ENCODE measurements at places on chromosomes 12 and 14.

GRCh38 chr14:54299410-54300363 is 97.1 kb upstream of the CDKN3 start:
- no peak overlapping the region for H3K4me3 ChIP-seq
- no peaks in the 10 kb centered on the region for H3K4me1 ChIP-seq
- no peak for DNase-seq
- H3K36me3 ChIP-seq, result no peaks in the 10 kb centered on the region

DNA sequence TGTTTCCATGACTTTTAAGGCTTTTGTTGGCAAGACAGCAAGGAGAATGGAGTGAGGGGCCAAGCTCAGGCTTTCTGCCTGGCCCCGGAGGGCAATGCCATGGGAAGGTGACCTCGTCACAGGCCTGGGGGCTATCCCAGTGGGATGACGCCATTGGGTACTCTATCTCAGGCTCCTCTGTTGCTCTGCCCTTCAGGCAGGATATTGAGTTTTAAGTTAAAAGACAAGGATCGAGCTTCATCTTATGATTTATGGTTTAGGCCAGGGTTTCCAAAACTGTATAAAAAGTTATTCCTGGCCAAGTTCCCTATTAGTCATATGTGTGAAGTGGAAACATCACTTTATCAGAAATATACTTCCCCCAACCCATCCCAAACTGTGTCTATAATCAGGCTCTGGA is 127.7 kb downstream of the ZFP36L1 start:
- no peak for DNase-seq
- no peaks in the 10 kb centered on the region for H3K36me3 ChIP-seq
- no peak overlapping the region for H3K4me3 ChIP-seq
- H3K27ac ChIP-seq, result no peak overlapping the region
- H3K27me3 ChIP-seq, result no peaks in the 10 kb centered on the region

GRCh38 chr12:111488798-111489197 is 83.1 kb downstream of the SH2B3 start:
- H3K36me3 ChIP-seq, result peaks cover 49% of the 10 kb centered on the region
- H3K27ac ChIP-seq, result no peak overlapping the region
- no peaks in the 10 kb centered on the region for H3K27me3 ChIP-seq
- DNase-seq, result no peak

GRCh38 chr12:113515082-113515856 is 43.6 kb upstream of the LHX5 start:
- peaks cover 2% of the 10 kb centered on the region for H3K4me1 ChIP-seq
- no peak overlapping the region for H3K4me3 ChIP-seq
- no peaks in the 10 kb centered on the region for H3K36me3 ChIP-seq
- DNase-seq, result no peak

GRCh38 chr12:48126953-48127630 is 7.9 kb downstream of the PFKM start:
- H3K27me3 ChIP-seq, result no peaks in the 10 kb centered on the region
- H3K36me3 ChIP-seq, result peaks cover 2% of the 10 kb centered on the region
- DNase-seq, result no peak
- H3K27ac ChIP-seq, result no peak overlapping the region
- H3K4me1 ChIP-seq, result no peaks in the 10 kb centered on the region

DNA sequence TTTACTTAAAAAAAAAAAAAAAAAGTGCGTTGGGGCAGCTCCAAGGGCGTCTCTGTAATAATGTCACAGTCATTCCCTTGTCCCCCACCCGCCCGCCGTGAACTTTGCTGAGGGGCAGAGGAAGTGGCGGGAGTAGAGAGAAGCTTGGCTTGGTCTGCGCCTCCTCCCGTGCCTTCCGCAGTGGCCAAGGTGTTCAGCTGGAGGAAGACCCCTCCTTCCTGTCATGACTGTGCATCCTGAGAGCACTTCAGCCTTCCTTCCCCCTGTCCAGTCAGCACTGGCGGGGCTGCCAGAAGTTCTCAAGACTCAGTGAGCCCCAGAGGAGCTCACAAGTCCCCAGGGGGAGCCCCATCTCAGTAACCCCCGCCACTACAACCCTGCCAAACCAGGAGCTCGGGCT is 32.2 kb downstream of the AACS start:
- H3K4me1 ChIP-seq, result no peaks in the 10 kb centered on the region
- no peaks in the 10 kb centered on the region for H3K27me3 ChIP-seq
- H3K36me3 ChIP-seq, result peaks cover 7% of the 10 kb centered on the region

DNA sequence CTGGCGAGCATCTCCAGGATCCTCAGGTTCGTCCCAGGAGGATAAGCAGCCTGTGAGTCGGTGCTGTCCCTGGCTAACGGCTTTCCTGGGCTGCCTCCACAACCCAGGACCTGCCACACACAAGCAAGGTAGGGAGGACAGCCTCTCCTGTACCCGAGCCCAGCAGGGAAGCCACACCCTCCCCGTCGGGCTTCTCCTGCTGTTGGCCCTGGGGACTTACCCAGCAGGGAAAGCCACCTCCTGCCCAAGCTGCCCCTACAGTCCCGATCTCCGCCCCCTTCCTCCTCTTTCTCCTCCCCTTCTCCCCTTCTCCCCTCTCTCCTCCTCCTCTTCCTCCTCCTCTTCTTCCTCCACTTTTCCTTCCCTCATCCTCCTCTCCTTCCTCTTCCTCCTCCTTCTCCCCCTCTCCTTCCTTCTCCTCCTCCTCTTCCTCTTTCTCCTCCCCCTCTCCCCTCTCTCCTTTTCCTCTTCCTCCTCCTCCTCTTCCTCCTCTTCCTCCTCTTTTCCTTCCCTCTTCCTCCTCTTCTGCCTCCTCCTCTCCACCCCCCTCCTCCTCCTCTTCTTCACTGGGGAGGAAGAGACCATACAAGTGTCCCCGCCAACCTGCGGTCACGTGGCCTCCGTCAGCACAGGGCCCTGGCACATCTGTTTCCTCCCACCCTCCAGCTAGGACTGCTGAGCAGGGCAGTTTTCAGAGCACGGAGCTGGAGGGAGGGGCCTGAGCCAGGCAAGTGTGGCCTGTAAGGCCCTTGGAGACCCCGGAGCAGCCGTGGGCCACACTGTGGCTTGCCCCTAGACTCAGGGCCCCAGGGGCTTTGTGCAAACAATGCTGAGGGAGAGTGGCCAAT is 17.3 kb upstream of the RFLNA start:
- H3K4me1 ChIP-seq, result peaks cover 6% of the 10 kb centered on the region
- no peaks in the 10 kb centered on the region for H3K36me3 ChIP-seq
- no peaks in the 10 kb centered on the region for H3K27me3 ChIP-seq
- no peak overlapping the region for H3K27ac ChIP-seq
- DNase-seq, result no peak

GRCh38 chr12:107681836-107682820 is 3.5 kb upstream of the PWP1 start:
- peaks cover 5% of the 10 kb centered on the region for H3K4me1 ChIP-seq
- no peak for DNase-seq
- H3K27ac ChIP-seq, result no peak overlapping the region

Measured in trophoblast cell (in vitro differentiated cells and primary cell).